ENCODE measurements at places on chromosomes 11 and 22.

DNA sequence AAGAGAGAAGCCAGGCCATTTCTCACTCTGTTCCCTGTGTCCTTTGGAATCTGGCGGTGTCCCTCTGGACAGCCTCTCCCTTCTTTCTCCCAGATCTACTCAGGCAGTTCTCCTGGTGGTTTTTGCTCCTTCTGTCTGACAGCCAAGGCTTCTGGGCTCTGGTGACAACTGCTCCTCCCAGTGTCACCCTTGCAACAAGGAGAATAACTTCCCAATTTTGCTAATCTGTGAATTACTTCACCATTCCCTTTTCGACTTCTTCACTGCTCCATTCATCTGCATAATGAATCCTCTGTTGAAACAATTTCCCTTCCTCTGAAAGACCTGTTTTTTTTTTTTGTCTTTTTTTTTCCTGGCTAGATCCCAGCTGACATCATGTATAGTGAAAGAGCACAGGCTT, 56.3 kb upstream of the PDE3B start:
- DNase-seq = no peak

GRCh38 chr22:46484861-46485595, 52.4 kb downstream of the CELSR1 start:
- no peak for DNase-seq

GRCh38 chr11:121291896-121292494, 576 bp upstream of the SC5D start:
- DNase-seq = no peak

- DNase-seq = no peak
These were observed 63.3 kb upstream of the RTL6 start for GRCh38 chr22:44561139-44561840.

- DNase-seq = no peak
These were observed 1350.5 kb downstream of the TBC1D22A start for GRCh38 chr22:48112687-48113521.
